ENCODE measurements at places on chromosomes 2 and 18.

DNA sequence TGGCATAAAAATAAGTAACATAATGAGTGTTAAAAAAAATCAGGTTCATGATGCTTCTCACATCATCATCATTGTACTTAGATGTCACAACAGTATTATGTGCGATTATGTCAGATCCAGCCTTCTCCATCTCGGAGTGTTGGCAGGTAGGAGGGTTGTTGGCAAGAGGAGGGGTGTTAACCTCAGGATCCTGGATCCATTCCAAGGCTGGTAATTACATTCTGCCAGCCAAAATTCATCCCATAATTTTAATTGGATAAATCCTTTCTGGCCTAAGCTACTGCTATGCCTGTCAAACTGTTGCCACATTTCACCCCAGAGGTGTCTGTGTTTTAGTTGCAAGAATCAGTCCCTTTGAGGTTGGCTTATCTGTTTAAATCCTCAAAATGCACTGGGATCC, 891 bp upstream of the FTCDNL1 start:
- DNase-seq, result no peak

GRCh38 chr2:121480826-121481225, 49.9 kb upstream of the RNU4ATAC start:
- no peak for DNase-seq

GRCh38 chr2:138029276-138029675, 65.0 kb downstream of the HNMT start:
- no peak for DNase-seq

DNA sequence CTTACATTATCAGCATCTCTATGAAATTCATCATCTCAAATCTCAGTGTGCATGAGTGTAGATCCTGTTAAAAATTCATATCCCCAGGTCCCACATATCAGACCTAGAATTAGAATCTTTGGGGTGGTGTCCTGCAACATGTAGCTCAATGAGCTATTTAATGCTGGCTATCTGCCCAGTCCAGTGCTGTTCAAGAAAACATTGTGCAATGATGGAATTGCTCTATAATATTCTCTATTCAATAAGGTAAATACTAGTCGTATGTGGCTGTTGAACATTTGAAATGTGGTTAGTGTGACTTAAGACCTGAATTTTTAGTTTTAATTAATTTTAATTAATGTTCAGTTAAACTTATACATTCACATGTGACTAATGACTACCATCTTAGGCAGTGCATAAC, 127.4 kb downstream of the NOL4 start:
- no peak for DNase-seq

DNA sequence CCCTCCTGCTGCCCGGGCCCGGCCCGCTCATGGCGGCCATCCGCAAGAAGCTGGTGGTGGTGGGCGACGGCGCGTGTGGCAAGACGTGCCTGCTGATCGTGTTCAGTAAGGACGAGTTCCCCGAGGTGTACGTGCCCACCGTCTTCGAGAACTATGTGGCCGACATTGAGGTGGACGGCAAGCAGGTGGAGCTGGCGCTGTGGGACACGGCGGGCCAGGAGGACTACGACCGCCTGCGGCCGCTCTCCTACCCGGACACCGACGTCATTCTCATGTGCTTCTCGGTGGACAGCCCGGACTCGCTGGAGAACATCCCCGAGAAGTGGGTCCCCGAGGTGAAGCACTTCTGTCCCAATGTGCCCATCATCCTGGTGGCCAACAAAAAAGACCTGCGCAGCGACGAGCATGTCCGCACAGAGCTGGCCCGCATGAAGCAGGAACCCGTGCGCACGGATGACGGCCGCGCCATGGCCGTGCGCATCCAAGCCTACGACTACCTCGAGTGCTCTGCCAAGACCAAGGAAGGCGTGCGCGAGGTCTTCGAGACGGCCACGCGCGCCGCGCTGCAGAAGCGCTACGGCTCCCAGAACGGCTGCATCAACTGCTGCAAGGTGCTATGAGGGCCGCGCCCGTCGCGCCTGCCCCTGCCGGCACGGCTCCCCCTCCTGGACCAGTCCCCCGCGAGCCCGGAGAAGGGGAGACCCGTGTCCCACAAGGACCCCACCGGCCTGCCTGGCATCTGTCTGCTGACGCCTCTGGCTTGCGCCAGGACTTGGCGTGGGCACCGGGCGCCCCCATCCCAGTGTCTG, 767 bp downstream of the RHOB start:
- DNase-seq, result no peak

- DNase-seq, result no peak
These were observed 42.8 kb upstream of the ASB18 start for GRCh38 chr2:236306825-236307540.

DNA sequence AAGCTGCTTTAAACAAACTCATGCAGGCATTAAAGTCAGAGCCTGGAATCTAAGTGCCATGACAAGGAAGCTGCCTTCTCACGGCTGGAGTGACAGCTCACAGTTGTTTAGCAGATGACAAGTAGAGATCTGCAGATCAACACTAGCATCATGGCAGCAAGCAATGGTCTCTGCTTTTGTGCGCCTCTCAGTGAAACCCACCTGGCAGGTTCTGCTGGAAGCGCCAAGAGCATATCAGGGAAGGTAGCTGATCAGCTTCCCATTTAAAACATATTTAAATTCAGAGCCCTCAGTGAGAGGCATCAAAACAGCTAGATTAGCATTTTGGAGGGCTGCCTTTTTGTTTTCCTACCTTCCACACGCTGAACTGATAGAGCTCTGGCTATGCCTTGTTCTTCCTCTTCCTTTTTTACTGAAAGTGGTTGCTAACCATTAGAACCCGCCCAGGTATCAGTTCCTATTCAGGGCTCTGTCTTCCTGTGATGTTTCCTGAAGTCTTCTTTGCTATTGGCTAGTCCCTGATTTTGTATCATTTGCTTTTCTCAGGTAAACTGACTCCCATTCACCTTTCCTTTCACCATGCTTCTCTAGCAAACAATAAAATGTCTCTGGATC, 70.8 kb downstream of the TMEM200C start:
- DNase-seq, result no peak

- DNase-seq, result no peak
These were observed 23.7 kb downstream of the PLEK start for GRCh38 chr2:68388772-68389171.

- no peak for DNase-seq
These were observed 118.6 kb upstream of the CDC42EP3 start for GRCh38 chr2:37790019-37790418.

DNA sequence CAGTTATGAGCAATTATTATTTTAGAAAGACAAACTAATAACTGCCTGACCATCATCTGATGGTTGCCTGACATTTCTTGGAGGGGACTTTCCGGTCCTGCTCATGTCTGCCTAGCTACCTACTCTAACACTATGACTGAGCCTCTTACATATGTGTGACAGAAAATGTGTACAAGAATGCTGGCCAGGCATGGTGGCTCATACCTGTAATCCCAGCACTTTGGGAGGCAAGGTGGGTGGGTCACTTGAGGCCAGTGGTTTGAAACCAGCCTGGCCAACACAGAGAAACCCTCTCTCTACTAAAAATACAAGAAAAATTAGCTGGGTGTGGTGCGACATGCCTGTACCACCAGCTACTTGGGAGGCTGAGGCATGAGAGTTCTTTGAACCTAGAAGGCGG, 666.3 kb downstream of the KCNJ3 start:
- no peak for DNase-seq

DNA sequence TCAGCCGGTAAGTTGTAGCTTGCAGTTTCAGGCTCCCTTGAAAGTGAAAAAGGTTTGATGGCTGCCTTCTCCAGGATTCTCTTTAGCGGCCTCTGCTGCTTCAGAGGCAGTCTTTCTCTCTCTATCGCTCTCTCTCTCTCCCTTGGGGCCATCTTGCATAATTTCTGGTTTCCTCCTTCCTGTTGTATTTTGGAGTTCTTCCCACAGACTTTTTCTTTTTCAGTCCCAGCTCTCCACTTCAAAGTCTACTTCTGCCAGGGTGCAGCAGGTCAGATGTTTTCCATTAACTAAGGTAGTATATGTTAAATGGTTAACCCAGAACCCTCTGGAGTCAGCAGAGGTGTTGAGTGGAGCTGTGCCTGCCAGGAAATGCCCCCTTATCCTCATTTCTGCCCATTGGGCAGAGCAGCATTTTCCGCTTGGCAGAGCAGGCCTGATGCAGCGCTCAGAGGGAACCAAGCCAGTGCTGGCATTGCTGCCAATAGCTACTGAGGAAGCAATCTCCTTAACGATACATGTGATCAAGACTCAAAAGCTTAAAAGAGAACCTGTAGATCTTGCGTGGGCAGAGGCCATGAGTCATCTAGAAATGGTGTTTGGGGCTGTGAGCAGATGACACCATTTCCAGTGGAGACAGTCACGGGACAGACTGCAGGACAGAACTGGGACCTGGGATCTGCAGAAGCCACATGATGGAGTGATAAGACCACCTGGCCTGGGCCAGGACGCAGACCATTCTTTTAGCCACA, 20.8 kb downstream of the DBI start:
- no peak for DNase-seq
